ENCODE measurements at places on chromosomes 2 and 18.

DNA sequence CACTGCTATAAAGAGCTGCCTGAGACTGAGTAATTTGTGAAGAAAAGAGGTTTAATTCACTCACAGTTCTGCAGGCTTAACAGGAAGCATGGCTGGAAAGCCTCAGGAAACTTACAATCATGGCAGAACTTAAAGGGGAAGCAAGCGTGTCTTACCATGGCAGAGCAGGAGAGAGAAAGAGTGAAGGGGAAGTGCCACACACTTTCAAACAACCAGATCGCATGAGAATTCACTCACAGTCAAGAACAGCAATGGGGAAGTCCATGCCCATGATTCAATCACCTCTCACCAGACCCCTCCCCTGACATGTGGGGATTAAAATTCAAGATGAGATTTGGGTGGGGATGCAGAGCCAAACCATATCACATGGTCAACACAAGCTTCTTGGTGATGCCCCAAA, 34.7 kb upstream of the CDK5R2 start:
- no peak for DNase-seq

DNA sequence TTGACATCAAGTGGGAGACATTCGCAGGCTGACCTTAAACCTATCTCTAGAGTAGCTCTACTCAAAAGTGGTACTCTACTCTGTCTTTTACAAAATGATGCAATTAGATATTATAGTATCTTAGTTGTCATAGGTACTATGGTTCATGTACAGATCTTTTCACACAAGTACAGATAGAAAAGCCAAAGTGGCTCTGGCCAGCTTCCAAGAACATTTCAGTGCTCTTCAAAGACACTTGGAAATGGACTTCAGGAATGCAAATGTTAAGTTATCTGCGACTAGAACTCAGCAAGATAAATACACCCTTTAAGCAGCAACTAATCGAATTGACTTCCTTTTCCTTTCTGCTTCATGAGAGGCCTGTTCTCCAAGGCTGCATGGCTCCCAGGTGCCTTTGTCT, 718.7 kb upstream of the FAM98A start:
- DNase-seq: no peak

DNA sequence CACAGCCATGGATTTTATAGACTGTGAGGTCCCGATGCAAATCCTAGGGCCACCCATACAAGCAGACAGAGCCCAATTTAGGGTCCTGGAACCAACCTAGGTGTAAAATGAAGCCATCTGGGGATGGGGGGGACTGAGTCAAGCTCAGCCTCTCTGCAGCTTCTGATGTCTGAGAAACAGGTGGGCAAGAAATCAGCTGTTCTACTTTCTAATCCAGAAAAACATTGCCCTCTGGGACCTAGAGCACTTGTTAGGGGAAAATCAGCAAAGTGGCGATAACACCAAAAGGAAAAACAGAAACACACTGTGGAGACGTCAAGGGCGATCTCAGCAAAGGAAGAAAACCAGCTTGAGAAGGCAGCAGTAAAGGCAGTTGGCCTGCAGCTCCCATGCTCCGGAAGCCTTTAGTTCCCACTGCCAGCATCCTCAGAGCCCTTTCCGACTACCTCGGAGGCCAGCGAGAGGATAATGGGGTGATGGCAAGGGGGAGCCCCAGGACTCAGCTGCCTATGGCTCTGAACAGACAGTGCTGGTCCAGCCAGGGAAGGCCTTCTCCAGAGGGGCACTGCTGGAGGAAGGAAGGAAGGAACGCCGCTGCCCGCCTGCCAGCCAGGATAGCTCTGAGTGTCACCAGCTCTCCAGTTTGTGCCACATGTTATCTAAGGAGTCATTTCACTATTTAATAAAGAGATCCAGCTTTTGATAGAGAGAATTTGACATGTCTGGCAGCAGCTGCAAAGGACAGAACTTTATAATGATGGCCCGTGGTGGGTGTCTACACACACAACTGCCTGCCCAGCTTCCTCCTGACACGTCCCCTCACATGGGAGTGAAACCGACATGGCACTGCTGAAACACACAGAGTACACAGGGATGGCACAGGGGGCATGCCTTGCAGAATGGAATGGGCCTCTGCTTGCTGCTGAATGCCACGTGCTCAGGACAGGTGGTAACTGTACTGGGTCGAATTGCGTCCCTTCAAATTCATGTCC, 37.7 kb downstream of the HS1BP3 start:
- no peak for DNase-seq

DNA sequence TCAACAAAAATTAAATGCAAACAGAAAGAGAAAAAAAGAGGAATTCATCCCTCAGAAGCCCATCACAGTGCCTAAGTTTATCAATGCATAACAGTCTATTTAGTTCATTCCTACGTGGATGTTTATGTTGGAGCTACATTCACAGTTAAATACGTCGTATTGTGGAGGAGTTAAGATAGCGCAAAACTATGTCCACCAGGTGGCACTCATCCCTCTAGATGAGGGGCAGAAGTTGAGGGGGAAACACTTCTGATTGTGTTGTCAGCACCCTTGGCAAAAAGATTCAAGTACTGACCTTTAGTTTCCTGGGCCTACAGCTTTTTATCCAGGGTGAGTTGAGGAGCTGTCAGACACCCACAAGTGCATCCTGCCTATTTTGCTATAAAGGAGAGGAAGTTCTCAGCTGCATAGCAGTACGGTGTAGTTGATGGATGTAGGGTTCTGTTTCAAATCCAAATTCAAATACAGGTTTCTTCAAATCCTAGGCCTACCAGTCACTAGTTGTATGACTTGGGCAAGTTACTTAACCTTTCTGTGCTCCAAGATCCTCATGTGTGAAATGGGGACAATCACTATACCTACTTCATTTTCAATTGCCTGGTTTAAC, 26.8 kb upstream of the MYO1B start:
- peak; percentile 51 for DNase-seq

- no peak for DNase-seq
Observed at GRCh38 chr2:43038034-43038695, 188.2 kb downstream of the ZFP36L2 start.

DNA sequence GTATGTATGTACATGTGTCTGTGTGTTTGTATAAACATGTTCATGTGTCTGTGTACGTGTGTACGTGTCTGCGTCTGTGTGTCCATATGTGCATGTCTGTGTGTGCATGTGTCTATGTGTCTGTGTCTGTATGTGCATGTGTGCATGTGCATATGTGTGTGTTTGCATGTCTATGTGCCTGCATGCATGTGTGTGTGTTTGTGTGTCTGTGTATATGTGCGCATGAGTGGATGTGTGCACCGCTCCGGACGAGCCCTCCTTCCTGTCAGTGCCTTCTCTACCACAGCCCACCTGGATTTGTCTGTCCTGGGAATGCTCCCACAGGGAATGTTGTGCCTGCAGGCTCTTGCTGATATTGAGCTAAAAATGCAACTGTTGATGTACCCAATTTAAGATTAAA, 113.3 kb upstream of the EPC2 start:
- DNase-seq: no peak

- DNase-seq: peak; percentile 39
Observed at GRCh38 chr2:222982010-222982908, 69.7 kb upstream of the KCNE4 start.

DNA sequence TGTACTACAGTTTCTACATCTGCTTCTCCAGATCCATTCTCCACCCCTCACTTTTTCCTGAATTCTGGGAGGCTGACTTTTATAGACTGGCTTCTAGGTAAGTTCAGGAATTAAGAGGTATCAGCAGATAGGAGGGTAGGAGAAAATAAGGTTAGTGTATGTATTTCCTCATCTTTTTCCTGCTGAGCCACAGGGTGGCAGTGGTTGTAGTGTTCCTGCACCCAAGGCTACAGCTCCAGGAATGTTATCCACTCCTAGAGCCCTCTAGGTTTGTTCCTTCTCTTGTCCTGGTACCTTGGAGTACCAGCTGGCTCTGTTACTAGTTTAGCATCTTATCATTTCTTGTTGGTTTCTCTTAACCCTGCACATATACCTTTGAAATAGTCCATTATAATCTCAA, 40.7 kb upstream of the C2orf66 start:
- DNase-seq: no peak

DNA sequence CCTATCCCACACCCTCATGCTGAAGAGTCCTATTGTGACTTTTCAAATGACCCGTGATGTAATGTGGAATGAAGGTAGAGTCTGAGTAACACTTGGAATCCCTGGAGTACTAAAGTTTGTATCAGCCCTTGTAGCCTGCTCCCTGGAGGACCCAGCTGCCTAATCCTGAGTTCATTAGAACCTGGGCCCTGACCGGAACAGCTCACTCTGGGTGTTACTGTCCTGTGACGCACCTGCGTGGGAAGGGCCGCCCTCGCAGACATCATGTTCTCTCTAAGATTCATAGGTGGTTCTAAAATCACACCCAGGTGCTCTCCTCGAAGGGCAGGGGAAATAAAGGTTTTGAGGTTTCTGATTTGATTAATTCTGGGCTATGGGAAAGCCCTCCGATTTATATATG, 62.3 kb downstream of the NCK2 start:
- DNase-seq: no peak

GRCh38 chr18:55031576-55031975, 72.3 kb upstream of the CCDC68 start:
- DNase-seq: no peak

GRCh38 chr2:239630618-239631286, 229.9 kb upstream of the HDAC4 start:
- DNase-seq: no peak

GRCh38 chr18:74286106-74286855, 5.5 kb downstream of the CYB5A start:
- no peak for DNase-seq

GRCh38 chr18:10826400-10826799, 300.6 kb downstream of the NAPG start:
- DNase-seq: no peak

DNA sequence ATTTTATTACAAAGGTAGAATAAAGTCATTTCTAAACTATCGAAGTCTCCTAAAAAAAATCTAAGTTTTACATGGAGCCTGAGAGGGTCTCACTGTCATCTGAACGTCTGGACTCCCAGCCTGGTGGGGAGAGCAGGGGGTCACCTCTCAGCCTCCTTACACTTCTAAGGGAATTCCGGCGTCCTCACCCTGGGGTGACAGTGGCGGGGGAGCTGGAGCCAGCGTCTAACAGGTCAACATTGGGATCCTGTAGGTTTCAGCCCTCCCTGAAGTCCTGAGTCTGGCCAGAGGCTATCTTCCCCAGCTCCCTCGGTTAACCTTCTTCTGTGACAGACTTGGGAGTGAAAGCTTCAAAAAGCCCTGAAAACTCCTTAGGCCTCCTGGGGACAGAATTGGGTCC, 34.6 kb upstream of the GLI2 start:
- no peak for DNase-seq

DNA sequence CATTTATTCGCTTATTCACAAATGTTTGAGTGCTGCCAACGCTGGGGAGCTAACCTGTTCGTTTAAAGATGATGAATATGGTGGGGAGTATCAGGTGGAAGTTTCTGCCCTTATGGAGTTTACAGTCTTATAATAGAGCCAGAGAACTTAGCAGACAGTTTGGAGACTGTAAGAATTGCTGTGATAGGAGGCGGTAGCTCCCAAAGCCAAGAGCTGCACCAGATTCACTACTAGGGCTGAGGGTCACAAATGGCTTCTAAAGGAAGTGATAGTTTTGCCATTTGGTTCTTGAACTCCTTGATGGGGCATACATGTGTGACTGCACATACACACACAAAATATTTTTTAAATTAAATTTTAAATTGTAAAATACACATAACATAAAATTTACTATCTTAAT, 29.0 kb downstream of the UGP2 start:
- no peak for DNase-seq

- DNase-seq: no peak
Observed at GRCh38 chr2:111620281-111620680, 263.7 kb downstream of the ANAPC1 start.

DNA sequence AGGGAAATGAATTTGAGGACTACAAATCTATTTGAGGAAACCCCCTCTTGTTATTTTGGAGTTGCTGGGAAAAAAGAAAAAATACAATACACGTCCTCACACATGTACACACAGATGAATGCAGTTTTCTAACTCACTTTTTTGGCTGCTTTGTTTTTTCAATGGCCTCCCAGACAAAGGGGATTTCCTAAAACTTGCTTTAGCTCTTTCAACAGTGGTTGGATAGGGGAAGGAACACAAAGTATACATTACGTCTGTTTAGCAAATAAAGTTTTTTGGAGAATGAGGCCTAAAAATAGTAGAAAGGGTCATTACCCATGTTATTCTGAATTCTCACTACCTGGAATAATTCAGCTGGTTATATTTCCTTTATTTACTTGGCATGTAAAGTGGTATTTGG, 125.3 kb upstream of the ITGB6 start:
- DNase-seq: no peak

DNA sequence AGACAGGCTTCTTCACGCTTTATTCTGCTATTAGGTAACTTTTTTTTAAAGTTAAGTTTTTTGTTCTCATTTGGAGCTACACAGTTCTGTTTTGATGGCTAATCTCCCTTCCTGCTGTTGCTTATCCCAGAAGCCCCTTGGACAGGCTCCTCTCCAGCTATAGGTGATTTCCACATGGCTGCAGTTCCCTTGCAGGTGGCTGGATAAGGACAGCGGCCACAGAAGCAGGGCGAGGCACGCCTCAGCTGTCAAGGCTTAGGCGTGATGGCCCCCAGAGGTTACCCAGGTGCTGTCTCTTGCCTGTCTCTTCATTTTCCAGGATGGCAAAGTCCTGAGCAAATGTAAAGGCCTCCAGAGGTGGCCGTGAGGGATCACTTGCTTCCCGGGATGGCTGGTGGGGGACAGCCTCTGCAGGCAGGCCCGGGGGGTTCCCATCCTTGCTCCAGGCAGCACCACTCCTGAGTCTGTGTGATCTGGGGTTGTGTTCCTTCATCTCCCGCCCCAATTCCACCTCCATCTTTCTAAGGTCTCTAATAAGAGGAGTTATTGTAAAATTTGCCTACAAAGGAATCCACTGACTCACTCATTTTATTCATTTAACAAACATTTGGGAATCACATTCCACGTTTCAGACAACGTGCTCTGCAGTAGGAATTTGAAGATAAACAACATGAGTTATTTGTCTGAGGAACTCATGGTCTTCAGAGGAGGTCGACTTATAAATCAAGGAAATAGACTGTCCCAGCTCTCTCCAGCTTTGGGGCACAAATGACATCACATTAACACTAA, 53.4 kb downstream of the NAPG start:
- no peak for DNase-seq

GRCh38 chr2:31379747-31380146, 34.8 kb downstream of the XDH start:
- no peak for DNase-seq

GRCh38 chr2:132943829-132944228, 273.8 kb upstream of the LYPD1 start:
- no peak for DNase-seq
